Non-pigmented ciliary epithelial cell (primary cell): ENCODE measurements at places on chromosomes 11 and 22.

DNA sequence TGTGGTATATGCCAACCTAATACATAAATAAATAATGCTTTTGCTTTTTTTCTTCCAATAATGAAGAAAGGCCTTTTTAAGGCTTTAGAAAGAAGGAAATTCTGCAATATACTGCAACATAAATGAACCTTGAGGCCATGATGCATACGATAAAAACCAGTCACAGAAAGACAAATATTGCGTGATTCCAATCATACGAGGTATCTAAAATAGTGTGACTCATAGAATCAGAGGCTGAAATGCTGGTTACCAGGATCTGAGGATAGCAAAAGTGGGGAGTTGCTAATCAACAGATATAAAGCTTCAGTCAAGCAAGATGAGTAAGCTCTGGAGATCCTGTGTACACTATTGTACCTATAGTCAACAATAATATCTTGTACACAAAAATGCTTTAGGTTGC lies 24.2 kb downstream of the MS4A6A start:
- DNase-seq: no peak

DNA sequence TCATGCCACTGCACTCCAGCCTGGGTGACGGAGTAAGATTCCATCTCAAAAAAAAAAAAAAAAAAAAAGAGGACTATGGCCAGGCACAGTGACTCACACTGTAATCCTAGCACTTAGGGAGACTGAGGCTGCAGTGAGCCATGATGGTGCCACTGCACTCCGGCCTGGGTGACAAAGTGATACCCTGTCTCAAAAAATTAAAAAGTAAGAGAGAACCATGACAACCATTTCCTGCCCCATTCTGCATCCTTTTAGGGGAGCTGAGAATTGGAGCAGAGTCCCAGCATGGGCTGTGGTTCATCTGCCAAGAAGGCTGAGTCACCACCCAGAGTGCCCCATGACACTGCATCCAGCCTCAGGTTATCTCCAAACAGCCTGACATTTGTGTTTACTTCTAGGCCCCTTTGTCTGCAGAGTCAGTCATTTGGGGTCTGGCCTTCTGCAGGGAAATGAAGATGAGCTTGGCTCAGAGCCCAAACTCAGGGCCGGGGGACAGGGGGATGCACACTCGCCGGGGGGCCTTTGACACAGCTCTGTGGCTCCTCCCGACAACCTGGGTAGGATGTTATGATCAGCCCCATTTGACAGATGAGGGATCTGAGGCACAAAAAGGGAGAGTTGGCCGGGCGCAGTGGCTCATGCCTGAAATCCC lies 4.7 kb downstream of the CSDC2 start:
- DNase-seq: no peak

- no peak for DNase-seq
Observed at GRCh38 chr11:5136261-5136660, 1.9 kb downstream of the OR52A5 start.

DNA sequence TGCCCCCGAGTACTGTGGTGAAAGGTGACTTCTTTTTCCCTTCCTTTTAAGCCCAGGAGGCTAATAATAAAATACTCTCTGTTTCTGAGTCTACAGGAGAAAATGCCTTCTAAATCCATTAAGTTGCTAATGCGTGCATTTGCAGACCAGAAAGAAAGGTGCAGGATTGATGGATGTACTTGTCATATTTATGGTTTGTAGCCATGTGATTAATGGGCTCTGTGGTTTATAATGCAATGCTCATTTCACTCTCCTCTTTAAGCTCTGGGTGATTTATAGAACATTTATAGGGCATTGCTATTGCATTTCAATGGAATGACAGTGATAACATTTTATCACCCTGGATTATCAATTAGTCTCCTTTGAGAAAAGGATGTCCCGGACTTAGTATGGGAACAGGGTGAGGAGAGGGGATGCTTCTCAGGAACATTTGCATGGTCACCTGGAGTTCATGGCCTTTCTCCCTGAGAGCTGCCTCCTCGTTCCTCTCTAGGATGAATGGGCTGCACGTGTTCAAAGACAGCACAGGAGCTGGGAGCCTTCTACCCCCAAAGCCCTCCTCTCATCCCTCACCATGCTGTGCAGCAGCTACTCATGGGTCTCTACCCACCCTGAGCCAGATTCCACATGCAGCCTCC lies 82.8 kb upstream of the HMGXB4 start:
- DNase-seq: no peak

GRCh38 chr11:72598466-72598865 lies 75.8 kb downstream of the PDE2A start:
- no peak for DNase-seq

GRCh38 chr22:17862646-17863181 lies 88.4 kb upstream of the BID start:
- no peak for DNase-seq
